ENCODE measurements at places on chromosomes 4 and X.

GRCh38 chrX:79270401-79270800, 96.7 kb downstream of the ITM2A start:
- DNase-seq, result no peak

GRCh38 chr4:25107827-25108516, 52.3 kb downstream of the SEPSECS start:
- peak; percentile 75 for DNase-seq

- no peak for DNase-seq
These were observed 92.0 kb upstream of the BMPR1B start for GRCh38 chr4:94665500-94666404.

DNA sequence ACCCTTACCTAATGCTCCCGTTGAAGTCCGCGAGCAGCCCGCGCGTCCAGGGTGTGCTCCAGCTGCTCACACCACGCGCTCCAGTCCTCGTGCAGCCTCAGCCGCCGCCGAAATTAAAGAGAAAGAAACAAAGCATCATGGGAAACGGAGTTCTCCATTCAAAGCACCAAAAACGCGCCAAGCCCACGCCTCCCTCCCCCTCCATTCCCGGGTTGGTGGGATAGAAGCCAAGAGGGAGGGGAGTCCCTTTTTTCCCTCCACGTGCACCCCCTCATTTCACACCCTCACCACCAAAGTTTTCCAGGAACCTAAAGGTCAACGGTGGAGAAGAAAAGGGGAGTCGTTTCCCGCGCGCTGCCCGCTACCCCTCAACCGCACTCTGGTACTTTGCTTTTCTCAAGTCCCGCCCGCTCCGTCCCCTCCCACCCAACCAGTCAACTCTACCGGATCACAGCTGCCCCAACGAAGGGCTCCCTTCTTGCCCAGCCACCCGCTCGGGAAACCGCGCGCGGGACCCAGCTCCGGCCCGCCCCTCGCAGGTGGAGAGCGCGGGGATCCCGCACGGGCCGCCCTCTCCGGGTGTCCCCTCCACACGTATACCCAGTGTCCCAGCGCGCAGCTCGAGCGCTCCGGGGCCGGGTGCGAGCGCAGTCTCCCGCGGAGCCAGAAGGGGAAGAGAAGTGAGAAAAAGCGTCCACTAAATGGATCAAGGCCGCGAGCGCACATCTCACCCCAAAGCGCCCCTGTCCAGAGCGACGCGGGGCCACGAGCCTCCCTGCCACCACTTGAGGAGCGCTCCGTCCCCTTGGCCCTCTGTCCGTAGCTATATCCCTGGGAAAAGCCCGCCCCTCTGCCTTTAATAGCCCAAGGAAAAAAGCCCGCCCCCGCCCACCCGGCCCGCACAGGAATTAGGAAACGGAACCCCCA, 65.1 kb upstream of the CCDC160 start:
- peak; percentile 24 for DNase-seq

GRCh38 chr4:145285928-145286327, 105.5 kb upstream of the OTUD4 start:
- DNase-seq, result no peak

GRCh38 chrX:47583240-47583861, 1.1 kb downstream of the TIMP1 start:
- no peak for DNase-seq

DNA sequence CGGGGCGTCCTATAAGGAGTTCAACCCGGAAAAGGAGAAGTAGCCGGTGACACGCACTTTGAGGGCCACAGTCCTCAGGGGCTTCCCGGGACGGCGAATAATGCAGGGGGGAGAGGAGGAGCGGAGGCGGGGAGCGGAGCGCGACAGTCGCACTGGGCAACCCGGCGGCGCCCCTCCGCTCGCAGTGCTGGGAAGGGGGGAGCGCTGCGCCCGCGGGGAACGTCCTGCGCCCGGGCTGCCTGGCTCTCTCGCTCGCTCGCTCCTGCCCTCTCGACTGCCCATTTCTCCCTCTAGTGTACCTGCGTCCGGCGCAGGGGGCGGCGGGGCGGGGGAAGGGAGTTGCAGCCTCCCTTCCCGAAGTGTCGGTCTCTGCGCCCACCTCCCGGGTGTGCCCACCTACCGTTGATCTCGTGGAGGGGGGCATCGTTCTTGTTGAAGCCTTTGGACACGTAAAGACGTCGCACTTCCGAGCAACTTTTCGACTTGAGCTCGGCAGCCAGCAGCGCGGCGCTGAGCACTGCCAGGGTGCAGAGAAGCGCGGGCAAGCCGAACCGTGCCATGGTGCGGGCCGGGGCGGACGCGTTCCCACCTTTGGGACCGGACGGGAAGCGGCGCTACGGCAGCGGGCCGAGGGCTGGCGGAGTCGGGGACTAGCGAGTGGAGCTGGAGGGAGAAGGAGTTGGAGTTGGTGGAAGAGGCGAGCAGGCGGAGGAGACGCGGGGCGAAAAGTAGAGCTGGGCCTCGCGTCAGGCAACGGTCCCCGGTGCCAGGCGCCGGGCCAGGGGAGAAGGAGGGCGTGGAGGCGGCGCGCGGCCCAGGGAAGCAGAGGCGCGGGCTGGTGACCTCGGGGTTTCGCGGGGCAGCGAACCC, 648 bp downstream of the GPC4 start:
- peak; percentile 1 for DNase-seq

GRCh38 chr4:23717528-23718248, 172.2 kb downstream of the PPARGC1A start:
- no peak for DNase-seq

GRCh38 chr4:33959519-33959918, 2284.8 kb downstream of the ARAP2 start:
- DNase-seq, result peak; percentile 1

DNA sequence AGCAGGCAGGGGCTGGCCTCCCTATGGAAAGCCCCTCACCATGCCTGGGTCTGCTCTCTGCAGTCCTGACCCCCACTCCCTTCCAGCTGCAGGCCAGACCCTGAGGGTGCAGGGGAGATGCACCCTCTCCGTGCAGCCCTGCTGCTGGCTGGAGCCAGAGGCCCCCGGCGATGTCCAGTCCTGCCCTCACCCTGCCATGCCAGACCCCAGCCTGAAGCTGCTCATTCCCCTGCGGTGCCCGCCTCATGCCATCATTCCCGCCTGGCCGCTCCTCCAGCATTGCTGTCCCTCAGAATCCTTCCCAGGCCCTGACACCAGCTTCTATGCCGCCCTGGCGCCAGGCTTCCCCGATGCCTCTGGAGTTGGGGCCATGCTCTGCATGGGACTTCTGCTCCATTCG, 72.4 kb downstream of the SORCS2 start:
- DNase-seq, result no peak

GRCh38 chr4:90990284-90990683, 863.1 kb downstream of the CCSER1 start:
- no peak for DNase-seq

DNA sequence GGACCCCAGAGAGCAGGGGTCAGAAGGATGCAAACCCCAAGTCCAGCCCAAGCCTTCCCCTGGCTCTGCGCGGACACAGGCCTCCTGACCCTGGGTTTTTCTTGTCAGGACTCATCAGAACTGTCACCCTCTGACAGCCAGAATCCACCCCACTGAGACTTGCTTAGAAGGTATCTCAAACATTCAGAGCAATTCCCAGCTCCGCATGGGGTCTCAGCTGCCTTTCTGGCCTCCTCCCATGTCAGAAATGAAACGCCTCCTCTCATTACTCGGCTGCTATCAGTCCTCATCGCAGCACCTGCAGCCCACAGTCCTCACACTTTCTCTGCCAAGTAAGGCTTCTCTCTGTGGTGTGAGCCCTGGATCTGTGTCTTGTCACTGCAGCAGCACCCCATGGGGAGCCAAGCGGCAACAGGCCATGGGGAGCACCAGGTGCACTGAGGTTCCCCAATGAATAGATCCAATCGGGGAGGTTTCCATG, 97.8 kb downstream of the WFS1 start:
- DNase-seq, result no peak

- no peak for DNase-seq
These were observed 67.9 kb upstream of the SOX3 start for GRCh38 chrX:140572724-140573123.

- peak; percentile 96 for DNase-seq
These were observed 296.2 kb downstream of the INPP4B start for GRCh38 chr4:142549726-142550463.

DNA sequence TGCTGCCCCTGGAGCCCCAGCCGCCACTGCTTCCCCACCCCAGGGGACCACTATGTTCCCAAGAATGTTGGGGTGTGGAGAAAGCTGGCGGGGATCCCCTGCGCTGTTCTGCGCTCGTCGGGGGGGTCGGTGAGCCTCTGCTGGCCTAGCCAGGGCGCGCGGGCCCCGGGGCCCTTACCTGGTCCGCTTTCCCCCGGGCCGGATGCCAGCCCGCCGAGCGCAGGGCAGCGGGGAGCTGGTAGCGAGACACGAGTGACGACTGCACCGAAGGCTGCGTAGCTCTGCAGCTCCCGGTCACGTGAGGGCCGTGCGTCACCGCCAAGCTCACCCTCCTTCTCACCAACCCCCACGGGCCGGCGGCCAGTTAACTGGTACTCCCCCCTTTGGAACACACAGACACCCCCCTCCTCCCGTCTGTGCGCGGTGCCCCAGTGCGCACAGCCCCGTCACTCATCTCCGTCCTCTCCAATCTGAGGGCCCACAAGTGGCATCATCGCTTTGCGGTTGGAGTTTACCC, at the start of gene BEX1:
TSS of gene BEX1 (minus strand) at position 254 of the 517 bp plus-strand sequence. CDS start 897 bp downstream, outside the sequence.
- peak; percentile 29 for DNase-seq

DNA sequence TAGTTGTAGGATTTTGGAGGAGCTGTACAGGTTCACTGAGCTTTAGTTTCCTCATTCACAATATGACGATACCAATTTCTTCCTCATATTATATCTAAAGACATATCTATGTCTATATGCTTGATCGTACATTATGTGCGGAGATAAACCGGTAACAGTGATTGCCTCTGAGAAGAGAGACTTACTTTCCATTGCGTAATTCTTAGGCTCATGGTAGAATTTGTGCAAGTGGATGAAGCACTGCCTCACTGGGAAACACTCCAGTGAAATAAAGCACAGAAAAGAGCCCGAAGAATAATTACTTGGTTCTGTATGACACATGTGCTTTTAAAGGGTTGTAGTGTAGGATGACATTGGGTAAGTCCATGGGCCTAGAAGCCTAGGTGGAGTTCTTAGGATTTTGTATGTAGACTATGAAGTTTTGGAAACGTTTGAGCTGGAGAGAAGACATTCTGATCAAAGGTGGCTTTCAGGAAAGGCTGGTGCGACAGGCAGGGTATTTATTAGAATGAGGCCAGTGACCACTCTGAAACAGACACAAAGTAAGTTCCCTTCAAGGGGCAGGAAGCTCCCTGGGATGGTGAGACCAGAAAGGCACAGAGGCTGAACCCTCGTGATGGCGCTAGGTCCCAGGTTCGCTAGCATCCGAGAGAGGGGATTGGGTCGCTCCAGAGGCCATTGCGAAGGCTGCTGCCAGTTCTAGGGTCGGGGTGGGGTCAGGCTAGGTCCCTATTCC, 649 bp upstream of the VBP1 start:
- DNase-seq, result no peak

DNA sequence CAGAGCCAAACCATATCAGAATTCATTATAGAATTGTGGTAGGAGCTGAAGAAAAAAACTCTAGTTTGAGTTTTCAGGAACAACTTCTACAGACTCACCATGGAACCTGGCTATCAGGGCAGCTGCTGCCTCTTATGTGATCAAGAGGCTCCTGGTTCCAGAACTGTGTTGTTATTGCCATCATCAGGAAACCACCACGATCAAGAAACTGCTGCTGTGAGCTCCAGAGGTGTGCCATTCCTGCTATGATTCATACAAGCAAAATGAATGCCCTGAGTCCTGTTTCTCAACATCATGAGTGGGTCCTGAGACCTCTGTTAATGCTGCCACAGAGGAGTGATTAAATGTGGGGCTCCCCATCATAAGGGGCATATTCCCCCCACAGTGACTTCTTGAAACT, 43.7 kb downstream of the TASL start:
- no peak for DNase-seq

- DNase-seq, result no peak
These were observed 122.2 kb downstream of the CBR4 start for GRCh38 chr4:168887809-168888208.

DNA sequence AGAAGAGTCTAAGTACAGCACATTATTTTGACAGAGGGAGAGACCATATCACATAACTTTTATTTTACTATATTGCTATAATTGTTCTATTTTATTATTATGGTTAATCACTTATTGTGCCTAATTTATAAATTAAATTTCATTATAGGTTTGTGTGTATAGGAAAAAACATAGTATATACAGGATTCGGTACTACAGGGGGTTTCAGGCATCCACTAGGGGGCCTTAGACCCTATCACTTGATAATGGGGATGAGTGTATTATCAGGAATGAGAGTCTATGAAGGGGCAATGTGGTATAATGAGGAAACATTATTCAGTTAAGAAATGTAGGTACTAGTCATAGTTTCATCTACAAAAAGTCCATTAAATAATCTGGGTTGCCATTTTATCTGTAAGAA, 833.1 kb downstream of the C4orf33 start:
- no peak for DNase-seq

DNA sequence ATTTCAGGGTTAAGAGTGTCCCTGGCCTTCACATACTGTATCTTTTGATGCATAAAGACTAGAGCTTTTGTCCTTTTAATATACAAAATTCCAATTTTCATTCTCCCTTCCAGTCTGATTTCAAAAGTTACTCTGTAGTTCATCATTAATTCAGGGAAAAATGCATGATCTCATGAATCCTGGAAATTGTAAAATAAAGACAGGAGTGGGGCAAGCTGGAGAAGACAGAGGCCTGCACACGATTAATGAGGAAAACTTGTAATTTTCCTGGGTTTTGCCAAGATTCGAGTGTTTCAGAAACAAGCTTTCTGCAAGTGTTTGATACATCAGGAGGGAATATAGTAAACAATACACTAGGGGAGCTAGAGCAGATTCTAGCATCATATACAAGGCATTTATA, 947.9 kb downstream of the FAT4 start:
- no peak for DNase-seq

GRCh38 chr4:141815646-141816045, 179.3 kb downstream of the IL15 start:
- no peak for DNase-seq

GRCh38 chr4:77127837-77128621, 29.0 kb upstream of the CCNG2 start:
- DNase-seq, result no peak

- no peak for DNase-seq
These were observed 89.9 kb downstream of the CFAP299 start for GRCh38 chr4:80425124-80426100.

DNA sequence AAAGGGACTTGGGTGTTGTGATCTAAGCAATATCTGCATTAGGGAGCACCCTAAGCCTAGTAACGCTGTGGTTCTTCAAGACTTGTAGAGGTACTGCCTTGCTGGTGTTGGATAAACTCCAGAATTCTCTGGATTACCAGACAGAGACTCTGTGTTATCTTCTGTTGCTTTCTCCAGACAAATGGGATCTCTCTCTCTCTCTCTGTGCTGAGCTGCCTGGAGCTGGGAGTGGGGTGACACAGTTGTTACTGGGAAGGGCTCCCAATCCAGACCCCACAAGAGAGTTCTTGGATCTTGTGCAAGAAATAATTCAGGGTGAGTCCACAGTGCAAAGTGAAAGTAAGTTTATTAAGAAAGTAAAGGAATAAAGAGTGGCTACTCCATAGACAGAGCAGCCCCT, 48.8 kb downstream of the MCUB start:
- no peak for DNase-seq

Data from NCI-H2029 treated with DMSO at 0.1 percent for 48 hours (cell line).